ENCODE measurements at places on chromosomes 3 and 15.

DNA sequence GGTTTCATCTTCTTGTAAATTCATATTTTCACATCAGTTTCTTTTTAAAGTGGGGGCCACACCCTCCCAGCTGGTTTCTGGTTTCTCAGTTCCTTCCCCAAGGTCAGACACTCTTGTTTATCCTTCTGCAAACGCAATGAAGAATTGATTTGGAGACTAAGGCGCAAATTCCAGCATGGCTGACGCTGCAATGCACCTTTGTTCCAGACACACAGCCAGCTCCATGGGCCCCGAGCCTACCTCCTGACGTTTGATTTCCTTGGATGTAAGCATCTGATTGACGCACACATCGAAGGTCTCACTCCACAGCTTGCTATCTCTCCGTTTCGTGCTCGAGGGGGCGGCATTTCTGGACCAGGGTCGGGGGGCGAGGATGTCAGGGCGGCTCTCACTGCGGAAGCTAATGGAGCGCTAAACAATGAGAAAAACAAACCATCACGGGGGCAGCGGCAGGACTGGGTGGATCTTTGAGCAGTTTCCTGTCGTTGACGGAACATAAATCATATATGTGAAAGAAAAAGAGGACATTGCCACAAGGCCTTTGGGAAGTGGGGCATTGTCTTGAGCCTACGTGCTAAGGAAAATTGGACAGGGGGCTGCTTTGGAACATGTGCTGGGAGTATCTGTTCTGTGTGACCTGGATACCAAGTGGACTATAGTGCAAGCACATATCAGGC is 46.9 kb downstream of the ARHGEF3 start:
- DNase-seq, result peak; percentile 42

- no peak for DNase-seq
Observed at GRCh38 chr3:119413603-119414280, 49.7 kb downstream of the TMEM39A start.

DNA sequence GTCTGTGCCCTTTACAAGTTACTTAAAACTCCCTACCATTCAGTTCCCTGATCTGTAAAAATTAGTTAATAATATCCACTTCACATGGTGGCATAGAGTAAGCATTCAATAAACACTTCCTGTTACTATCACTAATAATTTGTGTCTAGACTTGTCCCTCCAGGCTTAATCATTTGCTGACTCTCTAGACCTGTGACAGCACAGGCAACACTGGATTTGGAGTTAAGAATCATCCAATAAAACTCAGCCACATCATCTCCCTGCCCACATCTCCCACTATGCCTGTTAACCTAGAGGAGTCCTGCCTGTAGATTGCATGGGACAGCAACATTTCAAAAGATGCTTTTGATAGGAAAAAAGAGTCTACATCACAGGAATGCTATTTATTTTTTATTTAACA is 564.6 kb downstream of the MFSD1 start:
- no peak for DNase-seq

GRCh38 chr3:146100825-146101444 is 60.0 kb downstream of the PLOD2 start:
- no peak for DNase-seq

DNA sequence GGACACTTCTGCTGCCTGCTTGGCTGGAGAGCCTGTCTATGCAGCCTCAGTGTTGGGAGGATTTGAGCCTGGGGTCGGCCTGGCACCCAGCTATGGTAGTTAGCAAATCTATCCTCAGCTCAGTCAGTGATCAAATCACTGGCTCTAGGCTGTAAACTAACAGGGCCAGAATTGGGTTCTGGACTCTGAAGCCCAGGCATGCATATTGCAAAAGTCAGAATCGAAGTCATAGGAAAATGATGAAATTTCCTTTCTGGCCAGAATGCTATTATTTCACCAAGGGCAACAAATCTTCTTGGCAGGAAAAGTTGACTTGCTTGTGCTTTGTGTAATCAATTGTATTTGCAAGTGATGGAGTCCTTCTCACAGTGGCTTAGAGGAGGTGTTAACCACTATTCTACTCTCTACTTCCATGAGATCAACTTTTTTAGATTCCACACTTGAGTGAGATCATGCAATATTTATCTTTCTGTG is 482.6 kb upstream of the TPRG1 start:
- DNase-seq, result no peak

DNA sequence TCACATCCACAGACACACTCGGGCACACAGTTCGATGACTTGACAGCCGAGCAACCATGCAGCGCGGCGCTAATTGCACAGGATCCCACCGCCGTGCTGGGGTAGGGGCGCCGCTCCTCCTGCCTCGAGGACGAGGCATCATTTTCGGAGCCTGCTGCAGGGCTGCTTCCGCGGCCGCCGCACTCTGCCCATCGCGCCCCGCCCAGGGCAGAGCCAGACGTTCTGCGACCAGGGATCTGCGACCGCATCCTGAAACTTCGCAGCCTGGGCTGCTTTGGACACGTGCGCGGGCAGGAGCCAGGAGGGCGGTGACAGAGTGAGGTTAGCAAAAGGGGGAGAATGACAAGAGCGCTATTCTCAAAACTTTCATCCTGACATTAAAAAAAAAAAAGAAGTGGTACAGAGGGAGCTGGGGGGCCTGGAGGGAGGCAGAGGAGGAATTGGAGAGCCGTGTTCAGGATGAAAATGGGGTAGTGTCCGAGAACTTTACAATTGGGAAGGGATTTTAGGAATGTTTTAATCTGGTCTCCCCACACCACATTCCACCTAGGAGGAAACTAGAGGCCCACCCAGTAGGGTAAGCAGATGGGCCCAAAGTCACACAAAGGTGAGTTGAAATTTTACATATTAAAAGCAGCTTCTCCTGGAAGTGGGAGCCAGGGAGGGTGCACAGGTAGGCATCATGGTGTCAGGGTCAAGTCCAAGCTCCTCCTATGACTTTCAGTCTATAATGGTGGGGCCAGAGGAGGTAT is 15.9 kb downstream of the IGDCC3 start:
- no peak for DNase-seq

DNA sequence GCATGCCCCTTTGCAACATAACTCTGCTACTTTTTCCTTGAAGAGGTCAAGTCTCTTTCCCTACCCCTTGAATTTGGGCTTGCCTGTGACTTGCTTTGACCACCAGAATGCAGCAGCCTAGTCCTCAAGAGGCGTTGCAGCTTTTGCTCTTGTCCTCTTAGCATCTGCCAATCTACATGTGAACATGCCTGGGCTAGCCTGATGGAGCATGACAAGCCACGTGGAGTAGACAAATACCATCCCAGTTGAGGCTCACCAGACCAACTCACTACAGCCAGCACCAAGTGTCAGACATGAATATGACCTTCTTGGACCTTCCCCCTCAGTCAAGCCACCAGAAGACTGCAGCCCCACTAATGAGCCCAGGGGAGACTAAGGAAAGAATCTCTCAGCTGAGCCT is 32.9 kb downstream of the AMOTL2 start:
- no peak for DNase-seq

DNA sequence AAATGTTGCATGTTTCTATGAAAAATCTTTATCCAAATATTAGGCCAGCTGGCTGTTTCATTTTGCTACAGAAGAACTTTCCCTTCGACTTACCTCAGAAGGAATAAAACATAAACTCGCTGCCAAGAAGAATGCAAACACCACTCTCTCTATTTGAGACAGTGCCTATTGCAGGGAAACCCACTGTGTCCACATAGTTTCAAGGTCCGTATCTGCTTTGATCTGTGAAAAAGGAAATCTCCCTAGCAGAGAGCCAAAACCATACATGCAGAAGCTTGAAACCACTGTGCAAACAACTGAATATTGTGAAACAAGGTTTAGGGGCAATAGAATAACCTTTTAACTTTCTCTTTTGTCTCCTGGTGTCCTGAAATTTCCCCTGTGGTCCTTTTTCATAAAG is 35.0 kb upstream of the CAPN7 start:
- no peak for DNase-seq

GRCh38 chr15:79184465-79184892 is 93.9 kb upstream of the RASGRF1 start:
- DNase-seq, result peak; percentile 61

GRCh38 chr3:183085634-183086390 is 13.5 kb downstream of the MCCC1 start:
- peak; percentile 12 for DNase-seq

- peak; percentile 49 for DNase-seq
Observed at GRCh38 chr15:74402873-74403587, 30.7 kb downstream of the SEMA7A start.

DNA sequence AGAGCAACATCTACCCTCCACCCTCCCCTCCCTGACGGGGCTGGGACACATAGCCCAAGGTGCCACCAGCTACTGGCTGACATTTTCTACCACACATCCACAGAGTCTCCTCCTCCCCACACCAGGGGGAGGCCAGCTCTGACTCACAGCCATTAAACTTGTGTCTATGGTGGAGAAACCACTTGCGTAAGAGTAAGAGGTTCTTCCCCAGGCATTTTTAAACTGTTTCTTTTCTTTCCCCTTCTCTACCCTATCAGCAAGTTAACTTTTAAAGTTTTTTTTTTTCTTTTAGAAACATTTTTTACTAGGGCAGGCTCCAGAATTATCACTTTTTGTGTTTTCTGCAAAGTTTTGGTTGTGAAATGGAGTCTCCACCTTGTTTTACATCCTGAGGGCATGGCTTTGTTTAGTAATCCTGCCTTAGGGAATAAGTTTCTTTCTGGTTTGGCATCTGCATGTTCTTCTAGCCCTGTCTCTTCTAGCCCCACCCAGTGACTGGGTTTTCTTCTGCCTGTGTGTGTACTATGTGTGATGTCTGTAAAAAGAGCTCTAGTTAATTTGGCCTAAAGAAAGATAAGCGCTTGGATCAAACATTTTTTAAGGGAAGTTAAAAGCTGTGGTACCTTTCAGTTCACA is 148.8 kb upstream of the GADL1 start:
- DNase-seq, result no peak

DNA sequence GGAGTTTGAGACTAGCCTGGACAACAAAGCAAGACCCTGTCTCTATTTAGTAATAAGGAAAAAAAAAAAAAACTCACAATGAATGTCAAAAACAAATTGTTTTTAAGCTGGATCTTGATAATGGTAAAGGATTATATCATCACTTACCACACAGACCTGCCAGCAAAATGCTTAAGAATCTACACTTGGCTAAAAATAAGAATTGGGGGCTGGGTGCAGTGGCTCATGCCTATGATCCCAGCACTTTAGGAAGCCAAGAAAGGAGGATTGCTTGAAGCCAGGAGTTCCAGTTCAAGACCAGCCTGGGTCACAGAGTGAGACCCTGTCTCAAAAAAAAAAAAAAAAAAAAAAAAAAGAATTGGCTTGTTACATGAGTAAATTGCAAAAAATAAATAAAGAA is 31.0 kb downstream of the ACAP2 start:
- no peak for DNase-seq

- DNase-seq, result no peak
Observed at GRCh38 chr3:58260733-58261132, 23.1 kb downstream of the ABHD6 start.

GRCh38 chr15:75356517-75356916 is 9.7 kb downstream of the NEIL1 start:
- DNase-seq, result no peak

DNA sequence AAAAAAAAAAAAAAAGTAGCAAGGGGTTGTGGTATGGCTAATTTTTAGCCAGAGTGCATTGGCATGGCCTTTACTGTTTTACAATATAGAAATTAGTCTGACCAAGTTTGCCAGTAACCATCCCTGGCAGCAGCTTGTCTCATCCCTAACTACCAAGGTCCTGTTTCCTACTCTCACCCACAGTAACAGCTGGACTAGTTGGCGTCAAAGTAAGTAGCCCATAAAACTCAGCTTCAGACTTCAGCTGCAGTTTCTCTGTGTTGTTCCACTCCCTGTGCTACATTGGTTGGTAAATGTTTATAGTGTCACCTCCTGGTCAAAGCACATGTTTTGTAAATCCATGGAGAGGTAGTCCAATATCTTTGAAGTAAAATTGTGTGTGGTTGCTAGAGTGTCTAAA is 691.3 kb downstream of the ZPLD1 start:
- no peak for DNase-seq

DNA sequence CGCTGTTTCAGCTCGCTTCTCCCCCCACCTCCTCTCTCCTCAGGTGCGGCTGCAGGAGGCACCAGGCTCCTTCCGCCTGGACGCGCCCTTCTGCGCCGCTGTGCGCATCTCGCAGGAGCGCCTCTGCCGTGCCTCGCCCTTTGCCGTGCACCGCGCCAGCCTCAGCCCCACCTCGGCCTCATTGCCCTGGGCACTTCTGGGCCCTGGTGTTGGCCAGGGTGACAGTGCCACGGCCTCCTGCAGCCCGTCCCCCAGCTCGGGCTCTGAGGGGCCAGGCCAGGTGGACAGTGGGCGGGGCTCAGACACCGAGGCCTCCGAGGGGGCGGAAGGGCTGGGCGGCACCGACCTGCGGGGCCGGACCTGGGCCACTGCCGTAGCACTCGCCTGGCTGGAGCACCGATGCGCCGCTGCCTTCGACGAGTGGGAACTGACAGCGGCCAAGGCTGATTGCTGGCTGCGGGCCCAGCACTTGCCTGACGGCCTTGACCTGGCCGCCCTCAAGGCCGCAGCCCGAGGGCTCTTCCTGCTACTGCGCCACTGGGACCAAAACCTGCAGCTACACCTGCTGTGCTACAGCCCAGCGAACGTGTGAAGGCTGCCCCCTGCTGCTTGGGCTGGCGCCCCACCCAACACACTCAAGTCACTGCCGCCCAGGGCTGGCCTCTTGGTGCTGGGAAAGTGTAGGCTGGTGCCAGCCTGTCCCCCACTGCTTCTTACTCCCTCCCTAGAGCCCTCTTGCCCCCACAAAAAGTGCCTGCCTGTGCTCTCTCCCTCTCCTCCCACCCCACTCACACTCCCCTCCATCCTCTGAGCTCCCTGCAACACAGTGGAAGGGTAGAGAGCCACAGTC is 7.1 kb downstream of the ALG3 start:
- DNase-seq, result no peak

DNA sequence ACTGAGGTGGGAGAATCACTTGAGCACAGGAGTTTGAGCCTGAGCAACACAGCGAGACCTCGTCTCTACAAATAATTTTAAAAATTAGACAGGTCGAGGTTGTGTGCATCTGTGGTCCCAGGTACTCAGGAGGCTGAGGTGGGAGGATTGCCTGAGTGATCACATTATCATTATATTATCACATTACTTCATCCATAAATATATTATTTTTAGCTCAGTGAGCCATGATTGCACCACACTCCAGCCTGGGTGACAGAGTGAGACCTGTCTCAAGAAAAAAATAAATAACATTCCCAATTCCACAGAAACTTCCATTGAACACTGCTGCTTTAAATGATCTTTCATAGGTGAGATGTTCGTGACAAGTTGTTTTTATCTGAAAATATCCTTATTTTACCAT is 21.8 kb downstream of the GABPB1 start:
- DNase-seq, result no peak

GRCh38 chr15:34810443-34811129 is 15.2 kb upstream of the ACTC1 start:
- no peak for DNase-seq

DNA sequence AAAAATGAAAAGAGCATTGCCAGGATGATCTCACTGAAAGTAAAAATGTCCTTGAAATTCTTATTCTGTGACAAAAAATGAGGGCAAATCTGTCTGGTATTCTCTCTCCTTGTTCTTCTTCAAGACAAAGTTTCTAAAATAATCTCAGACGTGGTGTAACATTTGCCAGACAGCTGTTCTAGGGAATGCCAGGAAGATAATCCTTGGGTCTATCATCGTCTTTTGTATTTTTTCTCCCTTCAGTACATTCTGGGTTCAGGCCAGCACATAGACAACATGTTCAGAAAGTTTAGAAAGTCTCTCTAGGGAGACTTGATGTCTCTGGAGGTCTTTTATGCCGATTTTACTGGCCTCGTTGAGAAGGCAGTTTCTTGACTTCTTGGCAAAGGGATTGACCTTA is 121.2 kb upstream of the HES1 start:
- no peak for DNase-seq

Measured in CD4-positive, alpha-beta T cell treated with Interleukin-17A for 1 hour (primary cell).